ENCODE measurements at places on chromosomes 4 and X.
A peak's percentile ranks its signal among the peaks of the same experiment; 100 is the strongest.

DNA sequence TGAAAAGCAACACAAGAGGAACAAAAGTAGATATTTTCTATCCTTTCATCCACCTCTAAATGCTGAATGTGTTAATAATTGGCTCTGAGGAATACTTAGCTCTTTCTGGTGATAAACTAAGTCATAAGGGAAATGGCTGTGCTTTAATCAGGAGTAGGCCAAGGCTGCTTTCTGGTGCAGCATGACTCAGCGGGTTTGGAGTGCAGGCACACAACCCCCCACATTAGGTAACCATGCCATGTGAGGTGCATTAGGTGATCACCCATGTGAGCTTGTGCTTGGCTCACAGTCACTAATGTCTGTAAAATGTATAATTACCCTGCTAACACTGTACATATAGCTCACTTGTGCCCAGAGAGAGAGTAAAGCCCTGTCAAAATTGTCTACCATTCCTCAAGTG, 57.2 kb downstream of the USP38 start:
- no peak for DNase-seq

DNA sequence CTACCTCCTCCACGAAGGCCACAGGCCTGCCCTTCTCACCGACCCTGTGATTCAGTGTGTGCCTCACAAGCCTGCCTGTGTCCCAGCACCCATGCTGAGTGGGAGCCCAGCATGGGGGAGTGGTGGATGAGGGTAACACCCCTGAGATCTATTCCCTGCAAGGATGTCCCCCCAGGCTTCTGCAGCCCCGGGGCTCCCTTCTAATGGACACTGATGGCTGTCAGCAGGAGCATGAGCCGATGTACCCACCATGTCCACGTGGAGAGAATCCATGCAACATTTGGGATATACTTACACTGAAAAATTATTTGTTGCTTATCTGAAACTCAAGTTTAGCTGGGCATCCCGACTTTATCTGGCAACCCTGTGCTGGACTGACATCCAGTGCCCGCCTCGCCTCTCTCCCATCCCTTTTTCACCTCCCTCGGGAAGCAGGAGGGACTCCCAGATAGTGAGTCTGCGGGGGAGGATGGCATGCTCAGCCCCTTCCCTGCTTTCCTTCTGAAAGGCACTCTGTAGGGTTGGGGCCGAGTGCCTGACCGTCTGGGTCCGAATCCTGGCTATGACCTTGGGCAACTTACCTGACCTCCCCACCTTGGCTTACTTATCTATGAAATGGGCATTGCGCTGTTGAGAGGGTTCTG, 46.9 kb upstream of the SORCS2 start:
- DNase-seq, result no peak

GRCh38 chr4:127143460-127144195, 489.1 kb upstream of the INTU start:
- DNase-seq, result no peak

- DNase-seq, result no peak
Measured at GRCh38 chr4:150681063-150681462, 99.1 kb downstream of the MAB21L2 start.

DNA sequence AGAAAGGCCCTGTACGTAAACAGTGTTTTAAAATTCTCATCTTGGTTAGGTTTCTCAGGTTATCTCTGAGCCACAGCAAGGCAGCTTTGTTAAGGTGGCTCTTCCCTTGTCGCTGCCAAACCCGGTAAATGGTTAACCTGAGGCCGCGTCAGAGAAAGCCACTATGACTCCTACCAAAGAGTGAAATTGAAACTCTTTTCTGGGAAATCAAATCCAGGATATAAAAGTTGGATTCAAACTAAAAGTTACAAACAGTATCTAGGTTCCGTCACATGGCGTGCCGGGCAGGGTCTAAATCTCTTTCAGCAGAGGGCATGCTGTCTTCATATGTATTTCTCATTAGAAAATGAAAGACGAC, 433 bp downstream of the MMAA start:
- DNase-seq, result no peak

GRCh38 chr4:2900741-2901140, 57.1 kb downstream of the ADD1 start:
- no peak for DNase-seq

DNA sequence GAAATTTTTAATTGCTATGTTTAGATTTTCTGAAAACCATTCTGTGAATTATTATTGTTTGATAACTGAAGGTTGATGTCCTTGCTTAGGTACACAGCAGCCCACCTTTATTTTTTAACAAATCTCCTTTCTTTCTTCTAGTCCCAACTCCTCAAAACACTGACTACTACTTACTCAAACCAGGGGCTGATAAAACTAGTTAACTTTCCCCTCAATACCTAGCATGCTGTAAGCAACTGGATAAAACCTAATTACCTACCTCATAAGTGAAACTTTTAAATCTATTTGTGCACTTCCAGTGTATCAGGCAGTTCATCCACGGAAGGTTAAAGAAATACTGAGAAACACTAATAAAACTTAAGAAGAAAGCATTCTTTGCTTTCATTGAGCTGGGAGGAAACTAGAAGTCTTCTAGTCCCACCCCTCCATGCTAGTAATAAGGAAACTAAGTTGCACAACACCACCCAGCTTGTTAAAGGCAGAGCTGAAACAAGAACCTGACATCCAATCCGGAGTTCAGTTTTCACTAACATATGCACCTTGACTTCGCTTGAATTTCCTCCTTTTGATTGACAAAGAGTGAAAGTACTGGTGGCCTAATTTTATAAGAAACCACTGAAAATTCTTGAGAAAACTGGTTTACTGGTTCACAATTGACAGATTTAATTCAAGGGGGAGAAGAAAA, 180.2 kb upstream of the TET2 start:
- DNase-seq, result peak; percentile 43

DNA sequence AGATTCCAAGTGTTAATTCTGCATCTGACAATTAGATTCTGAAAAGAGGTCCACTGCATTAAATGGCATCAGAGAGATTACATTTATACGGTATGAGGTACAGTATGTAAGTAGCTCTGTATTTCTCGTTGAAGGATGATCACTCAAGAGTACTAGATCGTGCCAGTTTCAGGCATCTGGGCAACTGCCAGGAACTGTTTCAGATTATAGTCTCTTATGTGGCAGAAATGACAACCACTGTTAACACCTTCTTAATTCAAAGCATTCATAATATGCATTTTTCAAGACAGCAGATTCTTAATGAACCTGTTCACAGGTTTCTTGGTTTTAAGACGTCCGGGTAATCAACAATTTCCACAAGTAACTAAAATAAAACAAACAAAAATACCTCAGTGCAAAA, 1.6 kb downstream of the ANKRD50 start:
- no peak for DNase-seq

DNA sequence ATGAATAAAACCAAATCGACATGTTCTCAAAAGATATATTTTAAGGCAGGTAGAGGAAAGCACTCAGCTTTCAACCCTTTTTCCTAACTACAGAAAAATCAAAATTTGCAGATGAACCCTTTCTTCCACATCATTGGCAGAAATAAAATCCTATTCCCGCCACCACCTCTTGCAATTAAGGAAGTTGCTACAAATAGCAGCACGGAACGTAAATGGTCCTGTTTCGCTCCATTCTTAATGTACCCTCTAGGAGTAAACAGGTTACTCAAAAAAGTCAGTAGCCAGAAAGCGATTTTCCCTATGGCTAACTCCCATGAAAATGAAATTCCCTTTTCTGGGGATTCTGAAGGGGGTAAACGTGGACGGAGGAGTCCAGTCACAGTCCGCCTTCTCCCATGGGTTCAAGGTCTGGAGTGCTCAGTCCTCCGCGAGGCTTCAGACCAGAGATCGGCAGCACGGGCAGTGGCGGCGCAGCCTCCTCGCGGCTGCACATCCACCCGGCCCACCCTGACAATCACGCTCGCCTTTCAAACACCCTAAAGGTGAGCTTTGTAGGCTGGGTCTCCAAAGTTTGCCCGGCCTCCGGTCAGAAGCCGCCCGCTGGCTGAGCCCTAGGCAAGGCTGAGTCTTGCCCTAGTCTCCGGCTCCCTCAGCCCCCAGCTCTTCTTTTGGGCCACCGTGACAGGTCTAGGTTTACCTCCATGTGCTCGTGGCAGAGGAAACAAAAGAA, 1.8 kb downstream of the ATP11C start:
- DNase-seq, result peak; percentile 8

GRCh38 chr4:163651761-163652160, 157.3 kb downstream of the TMA16 start:
- DNase-seq, result no peak

- no peak for DNase-seq
Measured at GRCh38 chr4:8270912-8271815, 1.6 kb downstream of the HTRA3 start.

DNA sequence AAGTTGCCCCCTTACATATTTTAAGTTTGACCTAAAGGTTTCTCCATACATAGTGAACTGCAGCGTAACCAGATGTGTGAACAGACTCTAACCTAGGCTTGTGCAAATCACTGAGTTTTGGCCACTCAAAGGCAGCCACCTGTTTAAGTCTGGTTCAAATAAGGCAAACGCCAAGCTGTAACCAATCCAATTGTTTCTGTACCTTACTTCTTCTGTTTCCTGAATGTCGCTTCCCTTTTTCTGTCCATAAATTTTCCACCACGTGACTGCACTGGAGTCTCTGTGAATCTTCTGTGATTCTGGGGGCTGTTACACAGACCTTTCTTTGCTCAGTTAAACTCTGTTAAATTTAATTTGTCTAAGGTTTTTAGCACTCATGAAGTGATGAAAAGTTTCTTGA, 618.8 kb downstream of the GLUD2 start:
- no peak for DNase-seq

GRCh38 chr4:168710353-168710946, 213.6 kb downstream of the PALLD start:
- DNase-seq, result no peak

- DNase-seq, result no peak
Measured at GRCh38 chr4:126799971-126800574, 832.7 kb upstream of the INTU start.

DNA sequence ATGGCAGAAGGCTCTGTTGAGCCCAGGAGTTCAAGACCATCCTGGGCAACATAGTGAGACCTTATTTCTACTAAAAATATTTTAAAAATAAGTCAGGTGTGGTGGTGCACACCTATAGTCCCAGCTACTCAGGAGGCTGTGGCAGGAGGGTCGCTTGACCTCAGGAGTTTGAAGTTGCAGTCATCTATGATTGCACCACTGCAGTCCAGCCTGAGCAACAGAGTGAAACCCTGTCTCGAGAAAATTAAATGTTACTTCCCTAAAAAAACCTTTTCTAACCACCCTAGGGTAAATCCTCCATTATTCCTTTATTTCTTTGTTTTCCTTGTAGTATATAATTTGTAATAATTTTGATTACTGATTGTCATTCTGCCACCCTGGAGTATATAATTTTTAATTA, 7.9 kb downstream of the FAM200B start:
- no peak for DNase-seq

- DNase-seq, result no peak
Measured at GRCh38 chr4:38366456-38366855, 297.5 kb upstream of the KLF3 start.

DNA sequence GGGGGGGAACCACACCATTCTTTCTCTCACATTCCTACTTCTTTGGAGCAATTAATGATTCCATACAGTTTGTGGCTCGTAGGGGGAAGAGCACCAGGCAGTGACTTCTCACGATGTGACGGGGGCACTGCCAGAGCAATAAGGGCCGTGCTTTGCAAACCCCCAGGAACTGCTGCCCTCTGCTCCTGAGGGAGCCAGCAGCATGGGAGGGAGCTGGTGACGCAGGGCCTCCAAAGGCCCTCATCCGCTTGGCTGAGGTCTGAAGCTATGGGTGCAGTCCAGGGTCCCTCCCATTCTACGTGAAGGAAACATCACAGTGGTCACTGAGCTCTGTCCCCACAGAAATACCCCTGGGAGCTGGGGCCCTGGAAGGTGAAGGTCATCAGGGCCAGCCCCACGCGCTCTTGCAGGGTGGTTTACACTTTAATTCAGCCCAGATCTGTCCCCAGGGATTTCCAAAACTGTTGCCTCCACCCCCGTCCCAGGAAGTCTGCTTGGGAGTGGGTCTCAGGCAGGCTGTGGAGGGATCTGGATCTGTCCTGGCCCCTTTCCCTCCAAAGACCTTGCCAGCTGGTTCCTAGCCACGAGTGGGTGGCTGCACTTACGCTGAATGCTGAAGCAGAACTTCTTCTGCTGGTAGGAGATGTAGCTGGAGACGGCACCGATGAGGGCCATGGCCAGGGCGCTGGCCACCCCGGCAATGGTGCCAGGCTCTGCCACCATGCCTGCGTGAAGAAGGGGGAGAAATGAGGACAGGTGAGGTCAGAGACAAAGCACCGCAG, 82.6 kb downstream of the MTMR1 start:
- no peak for DNase-seq

GRCh38 chrX:65528705-65529340, 5.8 kb downstream of the LAS1L start:
- DNase-seq, result peak; percentile 13

DNA sequence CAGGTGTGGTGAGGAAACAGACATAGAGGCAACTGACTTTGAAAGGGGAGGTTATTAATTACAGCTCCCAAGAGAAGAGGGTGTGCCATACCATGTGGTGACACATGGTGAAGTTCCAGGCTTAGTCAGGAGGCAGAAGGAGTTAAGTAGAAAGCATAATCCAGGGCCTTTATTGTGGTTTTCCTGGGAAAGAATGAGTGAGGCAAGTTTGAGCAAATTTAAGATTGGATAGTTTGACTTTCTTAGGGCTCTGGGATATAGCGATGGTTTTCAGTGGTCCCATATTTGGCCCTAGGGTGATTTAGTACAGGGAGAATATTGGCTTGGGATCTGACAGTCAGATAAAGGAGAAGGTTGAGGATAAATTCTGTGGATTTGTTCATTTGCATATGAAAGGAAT, 495.9 kb upstream of the FSTL5 start:
- no peak for DNase-seq

- DNase-seq, result no peak
Measured at GRCh38 chr4:166941629-166942028, 292.7 kb downstream of the SPOCK3 start.

DNA sequence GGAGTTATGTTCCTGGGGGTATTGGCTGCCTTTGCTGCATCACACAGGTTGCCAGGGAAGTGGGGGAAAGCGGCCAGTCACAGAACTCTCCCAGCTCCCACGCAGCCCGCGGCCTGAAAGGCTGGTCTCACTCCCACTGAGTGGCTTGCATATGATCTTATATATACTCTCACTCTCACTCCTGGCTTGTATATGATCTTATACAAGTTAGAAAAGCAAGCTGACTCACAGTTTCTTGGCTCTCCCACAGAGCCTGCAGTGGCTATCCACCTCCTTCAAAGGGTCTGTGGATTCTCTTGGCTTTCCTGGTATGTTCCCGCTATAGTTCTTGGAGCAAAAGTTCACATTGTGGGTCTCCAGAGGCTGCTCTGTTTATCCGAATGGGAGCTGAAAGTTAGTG, 833.5 kb upstream of the GALNTL6 start:
- no peak for DNase-seq

- no peak for DNase-seq
Measured at GRCh38 chr4:1830234-1830633, 25.7 kb downstream of the LETM1 start.

- DNase-seq, result no peak
Measured at GRCh38 chr4:133186210-133186609, 37.1 kb downstream of the PCDH10 start.

- no peak for DNase-seq
Measured at GRCh38 chr4:46947541-46947940, 38.5 kb upstream of the COX7B2 start.

All from activated T-helper 2 cell treated with anti-CD3 and anti-CD28 coated beads, Interferon-gamma antibody, Interleukin-2, Interleukin-4, amounts not matched to agents 10 μg/mL and 5 μg/mL and 100 μg/mL, durations not matched to agents 14 hours and 24 hours and 36 hours (primary cell).